ENCODE measurements at places on chromosomes 7 and 10.

- DNase-seq: no peak
Measured at GRCh38 chr10:23525406-23525805, 86.5 kb downstream of the OTUD1 start.

- no peak for DNase-seq
Measured at GRCh38 chr10:118901380-118901779, 128.1 kb upstream of the NANOS1 start.

DNA sequence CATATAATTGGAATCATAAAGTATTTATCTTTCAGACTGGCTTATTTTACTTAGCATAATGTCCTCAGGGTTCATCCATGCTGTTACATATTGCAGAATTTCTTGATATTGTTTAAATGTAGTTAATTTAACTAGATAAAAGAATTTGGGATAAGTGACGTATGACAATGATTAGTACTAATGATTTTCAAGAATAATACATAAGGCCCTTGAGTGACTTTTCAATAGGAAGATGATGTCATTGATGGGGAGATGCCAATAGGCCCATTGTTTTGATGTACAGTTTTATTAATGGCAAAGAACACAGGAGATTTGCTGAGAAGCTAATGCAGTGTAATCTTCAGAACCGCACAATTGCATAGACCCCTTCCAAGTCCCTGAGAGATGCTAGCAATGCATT, 537.4 kb upstream of the PHF14 start:
- DNase-seq: no peak

DNA sequence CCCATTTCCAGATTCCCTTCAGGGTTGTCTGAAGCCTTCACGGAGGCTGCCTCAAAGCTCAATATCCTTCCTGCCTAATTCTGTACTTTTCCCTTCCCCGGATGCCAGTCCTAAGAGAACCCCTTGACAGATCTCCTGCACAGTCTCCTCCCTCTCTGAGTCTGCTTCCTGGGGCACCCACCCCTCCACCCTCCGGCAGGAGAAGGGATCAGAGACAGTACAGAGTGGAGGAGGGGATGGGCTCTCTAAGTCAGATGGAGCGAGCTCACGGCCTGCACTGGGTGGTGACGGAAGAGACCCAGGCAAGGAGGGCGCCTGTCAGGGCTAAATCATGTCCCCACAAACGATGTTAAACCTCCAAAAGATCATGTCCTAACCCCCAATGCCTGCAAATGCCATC, 48.0 kb upstream of the CARD11 start:
- DNase-seq: no peak

- no peak for DNase-seq
Measured at GRCh38 chr7:105068886-105069285, 54.9 kb downstream of the KMT2E start.

DNA sequence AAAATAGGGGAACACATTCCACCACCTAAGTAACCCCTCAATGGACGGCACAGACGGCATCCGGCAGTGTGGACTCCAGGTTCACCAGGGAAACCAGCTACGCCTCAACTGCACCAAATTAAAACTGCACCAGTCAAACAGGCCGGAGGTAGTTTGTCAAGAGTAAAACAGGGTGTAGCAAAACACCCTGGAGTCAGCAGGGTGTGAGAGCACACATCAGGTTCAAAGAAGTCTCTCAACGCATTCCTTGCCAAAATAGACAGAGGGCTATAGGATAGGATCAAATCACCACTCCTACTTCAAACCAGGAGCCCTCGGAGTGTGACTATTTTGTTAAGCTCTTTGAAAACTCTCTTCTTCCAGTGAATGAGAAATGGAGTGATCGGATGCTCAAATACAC, 135.9 kb downstream of the PARD3 start:
- DNase-seq: no peak

DNA sequence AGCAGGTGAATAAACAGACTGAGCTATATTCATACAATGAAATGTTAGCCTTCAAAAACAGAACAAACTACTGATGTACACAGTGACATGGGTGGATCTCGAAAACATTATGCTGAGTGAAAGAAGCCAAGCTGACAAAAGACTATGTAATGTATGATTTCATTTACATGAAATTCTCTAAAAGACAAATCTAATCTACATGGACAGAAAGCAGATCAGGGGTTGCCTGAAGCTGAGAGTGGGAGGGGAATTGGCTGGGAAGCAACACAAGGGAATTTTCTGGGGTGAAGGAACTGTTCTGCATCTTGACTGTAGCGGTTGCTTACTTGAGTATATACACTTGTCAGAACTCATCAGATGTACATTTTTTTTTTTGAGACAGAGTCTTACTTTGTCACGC, 121.7 kb upstream of the SVIL start:
- no peak for DNase-seq

GRCh38 chr7:66840316-66840715, 80.7 kb upstream of the TMEM248 start:
- no peak for DNase-seq

- DNase-seq: no peak
Measured at GRCh38 chr10:77575271-77576006, 62.2 kb downstream of the KCNMA1 start.

- no peak for DNase-seq
Measured at GRCh38 chr10:74179111-74179710, 28.2 kb downstream of the ADK start.

- no peak for DNase-seq
Measured at GRCh38 chr7:130893441-130893894, 159.5 kb upstream of the KLF14 start.

- DNase-seq: no peak
Measured at GRCh38 chr10:81873932-81874816, 820 bp upstream of the NRG3 start.

DNA sequence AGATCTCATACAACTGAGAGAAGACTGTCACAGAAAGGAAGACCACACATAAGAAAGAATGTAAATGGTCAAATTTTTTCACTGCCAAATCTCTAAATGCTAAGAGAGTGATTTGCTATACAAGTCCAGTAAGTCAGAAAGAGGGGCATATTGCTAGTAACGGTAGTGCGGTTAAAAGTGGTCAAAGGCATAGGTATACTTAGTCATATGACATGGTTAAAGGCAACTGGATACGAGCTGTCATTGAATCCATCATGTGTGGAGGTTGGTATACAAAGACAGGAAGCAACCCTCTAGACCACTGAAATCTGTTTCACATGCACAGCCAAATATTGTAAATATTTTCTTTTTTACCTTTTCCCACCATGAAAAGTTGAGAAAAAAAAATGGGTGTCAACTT, 4.8 kb downstream of the INHBA start:
- DNase-seq: no peak

DNA sequence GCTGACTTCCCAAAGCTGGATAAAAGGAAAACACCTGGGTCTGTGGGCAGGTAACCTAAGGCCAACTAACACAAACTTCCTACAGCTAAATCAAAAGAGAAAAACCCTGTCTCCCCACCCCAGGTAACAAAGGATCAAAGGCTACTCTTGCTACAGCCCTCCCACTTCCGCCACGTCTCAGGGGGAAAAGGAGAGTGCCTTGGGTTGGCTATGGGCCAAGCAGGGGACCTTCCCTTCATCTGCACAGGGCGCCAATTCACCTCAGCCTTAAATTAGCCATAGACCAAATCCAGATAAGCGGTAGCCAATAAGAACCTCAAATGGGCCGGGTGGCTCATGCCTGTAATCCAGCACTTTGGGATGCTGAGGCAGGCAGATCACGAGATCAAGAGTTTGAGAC, 69.1 kb upstream of the LANCL2 start:
- no peak for DNase-seq

DNA sequence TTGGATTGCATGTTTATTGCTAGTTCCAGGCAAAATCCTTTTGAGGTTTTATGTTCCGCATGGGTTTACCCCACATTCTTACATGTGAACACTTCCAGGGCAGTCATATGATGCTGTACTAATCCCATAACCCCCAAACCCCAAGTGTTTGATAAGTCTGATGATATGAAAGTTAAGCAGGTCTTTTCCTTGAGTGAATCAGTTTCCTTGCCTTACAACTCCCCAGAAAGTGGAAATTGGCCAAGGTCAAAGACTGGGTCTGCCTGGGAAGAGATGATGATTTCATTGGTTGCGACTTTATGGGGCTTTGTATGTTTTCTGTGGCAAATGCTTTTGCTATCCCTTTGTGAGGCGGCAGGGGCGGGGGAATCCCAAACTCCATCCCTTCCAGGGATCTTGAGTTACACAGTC, 24.7 kb downstream of the AFAP1L2 start:
- no peak for DNase-seq

- no peak for DNase-seq
Measured at GRCh38 chr7:17227766-17228490, 70.5 kb upstream of the AHR start.

DNA sequence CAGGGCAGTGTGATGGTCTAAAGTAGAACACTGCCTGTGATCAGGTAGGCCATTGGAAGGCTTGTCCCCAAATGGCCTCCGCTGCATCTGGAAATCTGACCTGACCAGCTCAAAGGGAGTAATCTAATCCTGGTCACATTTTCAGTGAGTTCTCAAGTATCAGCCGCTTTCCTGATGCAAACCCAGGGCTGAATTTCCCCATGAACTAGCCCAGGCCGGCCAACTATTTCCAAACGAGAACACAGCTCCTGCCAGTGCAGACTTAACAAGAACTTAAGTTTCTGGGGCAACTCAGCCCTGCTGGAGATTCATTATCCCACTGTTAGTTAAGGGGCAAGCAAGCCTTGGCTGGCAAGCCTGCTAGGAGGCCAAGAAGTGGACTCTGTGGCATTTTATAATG, 59.6 kb upstream of the FAM180A start:
- no peak for DNase-seq

Data from DND-41 (cell line).